ENCODE measurements at places on chromosomes 5 and 9.
A peak's percentile ranks its signal among the peaks of the same experiment; 100 is the strongest.

DNA sequence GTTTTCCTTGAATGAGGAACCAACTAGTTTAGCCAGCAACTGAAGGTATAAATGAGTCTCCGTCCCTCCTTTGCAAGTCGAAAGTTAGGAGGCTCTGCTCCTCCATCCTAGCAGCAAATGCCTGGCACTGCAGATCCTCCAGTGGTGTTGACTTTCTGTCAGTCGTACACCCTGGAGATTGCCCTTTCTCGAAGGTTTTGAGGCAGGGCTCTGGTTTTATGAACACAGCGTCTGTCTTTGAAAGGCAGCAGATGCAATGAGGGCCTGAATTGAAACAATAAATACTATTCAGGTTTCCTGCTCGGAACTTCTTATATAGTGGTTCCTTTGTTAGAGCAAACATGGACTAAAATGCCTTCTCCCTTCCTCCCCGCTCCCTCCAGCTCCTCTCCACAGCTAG, 284.0 kb downstream of the TMEM38B start:
- no peak for DNase-seq

- DNase-seq: peak; percentile 10
These were observed 394.9 kb downstream of the GADD45G start for GRCh38 chr9:89999534-90000370.

GRCh38 chr9:81225596-81225995, 463.8 kb downstream of the TLE1 start:
- DNase-seq: no peak

DNA sequence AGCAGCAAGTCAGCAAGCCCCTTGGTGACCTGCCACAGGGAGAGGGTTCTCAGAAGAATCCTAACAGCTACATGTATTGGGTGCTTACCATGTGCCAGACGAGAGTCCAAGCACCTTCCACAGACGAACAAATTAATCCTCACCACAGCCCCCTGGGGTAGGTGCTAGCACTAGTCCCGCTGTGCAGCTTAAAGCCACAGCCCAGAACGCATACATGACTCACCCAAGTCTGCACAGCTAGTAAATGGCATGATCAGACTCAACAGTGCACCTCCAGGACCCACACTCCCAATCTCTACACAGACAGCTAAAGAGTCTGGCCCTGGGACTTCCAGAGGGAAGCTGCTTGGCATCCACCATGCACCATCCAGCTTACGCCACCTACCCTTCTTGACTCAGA, 111.5 kb downstream of the PAX5 start:
- DNase-seq: no peak

DNA sequence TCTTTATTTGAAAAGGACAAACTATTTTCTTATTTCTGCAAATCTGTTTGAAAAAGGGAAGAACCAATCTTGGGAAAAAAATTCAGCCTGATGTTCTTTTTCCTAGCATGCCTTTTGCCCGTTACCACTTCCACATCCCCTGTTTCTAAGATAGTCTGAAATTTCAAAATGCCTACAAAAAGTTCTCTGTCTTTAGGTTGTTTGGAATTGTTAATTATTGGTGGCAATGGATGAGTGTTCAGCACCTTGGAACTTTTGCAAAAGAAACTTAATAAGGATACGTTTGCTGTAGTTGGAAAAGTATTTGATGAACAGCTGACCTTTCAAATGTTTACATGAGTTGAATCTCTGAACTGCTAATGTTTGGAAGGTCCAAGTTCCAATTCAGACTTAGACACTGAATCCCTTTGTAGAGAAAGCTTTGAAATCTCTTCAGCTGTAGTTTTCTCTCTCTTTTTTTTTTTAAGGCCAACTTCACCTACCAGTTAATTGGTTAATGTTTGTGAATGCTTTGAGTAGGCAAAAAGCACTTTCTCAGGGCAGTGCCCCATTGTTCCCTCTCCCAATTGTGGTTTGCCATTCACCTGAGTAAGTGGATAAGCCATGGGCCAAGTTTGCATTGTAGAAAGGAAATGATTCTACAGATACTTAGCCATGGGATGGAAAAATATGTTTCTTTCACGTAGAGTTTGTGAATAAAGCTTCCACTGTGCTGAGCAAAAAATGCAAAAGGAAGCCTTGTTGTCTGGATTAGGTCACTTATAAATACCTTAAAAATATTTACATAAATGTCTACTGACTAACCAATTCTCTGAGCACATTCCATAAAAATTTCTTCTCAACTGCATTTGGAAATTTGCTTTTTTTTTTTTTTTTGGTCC, 156.4 kb upstream of the ELL2 start:
- DNase-seq: no peak

GRCh38 chr9:5516453-5517220, 6.3 kb downstream of the PDCD1LG2 start:
- DNase-seq: no peak

DNA sequence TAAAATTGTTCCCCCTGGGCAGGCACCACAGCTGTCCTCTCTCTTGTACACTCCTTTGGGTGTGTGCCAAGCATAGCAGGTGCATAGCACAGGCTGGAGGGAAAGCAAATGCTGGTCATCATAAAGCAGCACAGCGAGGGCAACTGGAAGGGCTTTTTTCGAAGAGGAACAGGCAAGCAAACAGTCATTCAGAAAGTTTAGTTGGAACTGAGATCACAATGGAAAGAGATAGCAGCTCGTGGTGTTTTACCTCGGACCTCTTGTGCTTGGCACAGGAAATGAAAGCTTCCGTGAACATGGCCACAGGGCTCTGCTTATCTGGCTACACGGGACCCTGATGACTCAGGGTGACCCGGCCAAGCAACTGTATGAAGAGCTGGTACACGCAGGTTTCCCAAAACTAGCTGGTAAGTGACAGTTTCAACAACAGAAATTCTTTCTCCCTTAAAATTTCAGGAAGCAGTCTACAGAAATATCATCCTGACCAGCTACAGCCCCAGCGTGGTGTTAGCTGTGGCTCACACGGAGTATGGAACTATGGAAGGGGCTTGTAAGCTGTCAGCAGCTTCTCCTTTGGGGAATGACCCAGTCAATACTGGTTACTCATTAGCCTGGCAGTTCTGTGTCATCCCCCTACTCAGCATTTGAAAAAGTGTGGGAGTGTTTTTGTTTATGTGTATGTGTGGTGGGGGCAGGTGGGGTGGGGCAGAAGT, 48.1 kb downstream of the POC5 start:
- no peak for DNase-seq

DNA sequence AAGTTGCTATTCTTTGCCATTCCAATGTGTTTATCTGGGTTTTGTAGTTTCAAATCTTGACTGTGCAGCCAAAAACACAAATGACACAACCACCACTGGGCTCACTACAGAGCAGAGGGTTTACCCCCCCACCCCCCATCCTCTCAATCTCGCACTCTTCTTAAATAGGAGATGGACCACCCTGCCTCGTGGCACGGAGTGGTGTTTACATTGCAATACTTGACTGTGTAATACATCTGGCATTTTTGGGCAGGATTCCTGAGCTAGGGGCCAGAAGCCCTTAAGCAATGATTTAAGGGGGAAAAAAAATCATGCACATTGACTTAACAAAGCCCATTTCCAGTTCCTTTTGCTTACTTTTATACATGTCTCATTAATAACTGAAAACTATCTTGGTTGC, 19.0 kb downstream of the PTCH1 start:
- no peak for DNase-seq

DNA sequence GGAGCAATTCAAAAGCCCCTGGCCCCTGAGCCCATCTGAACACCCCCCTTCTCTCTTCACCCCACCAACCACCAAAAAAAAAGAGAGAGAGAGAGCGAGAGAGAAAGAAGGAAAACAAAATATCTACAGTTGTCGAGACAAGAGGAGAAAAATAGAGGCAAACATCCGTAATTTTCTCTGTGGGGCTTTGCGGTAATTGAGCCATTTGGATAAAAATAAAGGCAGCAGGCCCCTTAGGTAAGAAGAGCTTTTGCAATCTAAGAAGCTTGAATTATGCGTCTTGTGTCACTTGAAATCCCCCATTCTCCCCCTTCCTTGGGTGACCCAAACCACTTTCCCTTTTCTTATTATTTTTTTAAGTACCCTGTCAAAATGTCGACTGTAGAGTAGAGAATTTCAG, 35.5 kb upstream of the FUBP3 start:
- DNase-seq: no peak

DNA sequence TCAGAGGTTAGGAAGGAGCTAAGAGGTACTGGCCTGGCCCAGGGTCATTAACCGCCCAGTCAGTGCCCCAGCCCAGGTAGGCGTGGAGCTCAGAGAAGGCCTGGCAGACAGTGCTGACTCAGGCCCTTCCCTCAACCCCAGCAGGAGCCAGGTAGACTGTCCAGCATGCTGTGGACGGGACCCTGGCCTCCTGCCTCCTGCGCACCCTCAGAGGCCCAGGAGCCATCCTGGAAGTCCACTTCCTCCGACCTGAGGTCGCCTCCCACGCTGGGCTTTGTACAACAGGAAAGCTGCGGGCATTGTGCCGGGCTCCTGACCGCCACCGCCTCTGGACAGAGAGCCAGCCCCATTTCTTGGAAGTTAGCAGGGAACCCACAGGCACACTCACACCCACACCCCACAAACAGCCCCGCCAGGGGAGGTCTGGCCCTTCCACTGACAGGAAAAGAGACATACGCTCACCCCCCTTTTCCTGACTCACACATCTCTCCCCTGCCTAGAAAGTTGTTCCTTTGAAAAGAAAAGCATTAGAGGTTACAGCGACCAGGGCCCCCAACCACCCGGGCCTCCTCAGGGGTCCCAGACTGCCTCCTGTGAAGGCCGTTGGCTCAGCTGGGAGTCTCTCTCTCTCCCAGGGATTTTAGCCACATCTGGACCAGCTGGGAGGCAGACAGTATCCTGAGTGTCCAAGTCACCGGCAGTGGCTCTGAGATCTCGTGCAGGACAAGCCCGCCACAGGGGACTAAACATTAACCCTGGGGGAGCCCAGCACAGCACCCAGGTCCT, 7.7 kb downstream of the RALGDS start:
- DNase-seq: no peak

DNA sequence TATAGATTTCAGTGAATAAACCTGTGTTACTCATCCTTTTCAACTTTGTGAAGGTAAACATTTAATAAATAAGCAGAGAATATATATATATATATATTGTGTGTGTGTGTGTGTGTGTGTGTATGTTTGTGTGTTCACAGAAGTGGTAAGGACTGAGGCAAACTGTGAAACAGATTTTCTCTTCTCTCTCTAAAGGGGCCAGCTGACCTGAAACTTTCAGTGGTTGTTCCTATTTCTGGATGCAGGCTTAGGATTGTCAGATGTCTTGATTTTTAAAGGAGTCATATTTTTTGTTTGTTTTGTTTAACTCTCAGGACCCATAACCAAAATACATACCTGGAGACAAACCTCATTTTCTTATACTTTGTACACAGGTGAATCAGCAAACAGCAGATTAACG, 714.9 kb upstream of the MEF2C start:
- DNase-seq: no peak

- no peak for DNase-seq
These were observed 63.1 kb downstream of the TMOD1 start for GRCh38 chr9:97564291-97565175.

DNA sequence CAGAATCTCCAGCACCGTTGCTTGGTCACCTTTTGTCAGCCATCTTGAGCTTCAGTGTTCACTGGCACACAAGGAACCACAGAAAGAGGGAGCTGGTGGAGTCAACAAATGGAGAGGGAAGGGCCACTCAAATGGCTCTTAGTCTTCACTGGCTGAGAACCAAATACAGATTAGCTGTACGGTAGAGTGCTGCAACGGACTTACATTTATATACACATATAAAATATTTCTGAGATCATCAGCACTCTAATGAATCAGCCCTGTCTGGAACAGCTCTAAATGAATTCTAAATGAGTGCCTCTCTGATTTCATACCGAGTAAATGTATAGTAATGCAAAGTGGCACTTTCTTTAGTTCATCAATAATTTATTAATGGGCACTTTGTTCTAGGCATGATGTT, 24.8 kb downstream of the KCTD16 start:
- no peak for DNase-seq

DNA sequence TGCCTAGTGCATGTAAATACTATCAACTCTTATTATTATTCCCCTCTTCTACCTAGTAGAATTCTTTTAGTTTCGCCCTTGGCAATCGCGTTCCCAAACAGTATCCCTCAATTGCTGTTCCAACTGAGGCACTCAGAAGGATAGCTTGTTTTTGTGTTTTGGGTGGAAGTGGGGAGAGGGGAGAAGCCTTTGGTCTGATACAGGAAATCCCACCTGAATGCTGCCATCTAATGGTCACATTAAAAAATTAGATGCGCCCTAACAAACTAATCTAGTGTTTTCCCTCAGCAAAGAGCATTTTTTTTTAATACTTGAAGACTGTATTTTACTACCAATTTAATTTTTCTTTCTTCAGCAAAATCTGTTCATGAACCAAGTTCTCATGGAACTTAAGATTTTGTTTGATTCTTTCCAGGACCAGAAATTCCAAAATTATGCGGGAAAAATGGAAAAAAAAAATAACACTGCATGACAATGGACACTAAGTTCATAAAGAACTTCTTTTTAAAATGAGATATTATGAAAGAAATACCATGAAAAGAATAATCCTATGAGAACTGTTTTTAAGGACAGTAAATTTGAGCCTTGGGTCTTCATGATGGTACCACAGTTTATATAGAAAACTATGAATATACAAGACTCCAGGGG, 22.2 kb upstream of the GLDC start:
- DNase-seq: no peak

- DNase-seq: no peak
These were observed 104.3 kb downstream of the GNAQ start for GRCh38 chr9:77927265-77927664.

Data from activated T-helper 1 cell treated with anti-CD3 and anti-CD28 coated beads, Interleukin-2, amount 50 U/mL, for 16 hours (primary cell).